ENCODE measurements at places on chromosomes 5 and 9.

GRCh38 chr5:94613583-94613982 lies 4.8 kb downstream of the KIAA0825 start:
- no peak for DNase-seq

- peak; percentile 58 for DNase-seq
Measured at GRCh38 chr5:151740336-151740942, 18.0 kb downstream of the ATOX1 start.

DNA sequence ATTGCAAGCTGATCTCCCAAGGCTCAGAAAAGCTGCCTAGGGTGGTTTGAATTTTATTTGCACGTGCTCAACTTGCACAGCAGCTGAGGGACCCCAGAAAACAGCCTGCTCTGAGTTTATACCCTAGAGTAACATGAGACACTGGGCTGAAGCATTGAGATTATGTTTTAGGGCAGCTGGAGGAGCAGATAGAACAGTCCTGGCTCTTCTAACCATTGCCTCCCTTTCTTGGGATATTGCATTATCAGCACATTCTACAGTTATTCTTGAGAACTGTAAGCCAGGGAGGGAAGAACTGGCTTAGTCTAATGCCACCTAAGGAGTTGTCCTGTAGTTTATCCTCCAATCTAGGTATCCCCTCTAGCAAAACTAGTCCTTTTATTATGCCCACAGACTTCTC lies 10.3 kb downstream of the SMC2 start:
- DNase-seq, result no peak

DNA sequence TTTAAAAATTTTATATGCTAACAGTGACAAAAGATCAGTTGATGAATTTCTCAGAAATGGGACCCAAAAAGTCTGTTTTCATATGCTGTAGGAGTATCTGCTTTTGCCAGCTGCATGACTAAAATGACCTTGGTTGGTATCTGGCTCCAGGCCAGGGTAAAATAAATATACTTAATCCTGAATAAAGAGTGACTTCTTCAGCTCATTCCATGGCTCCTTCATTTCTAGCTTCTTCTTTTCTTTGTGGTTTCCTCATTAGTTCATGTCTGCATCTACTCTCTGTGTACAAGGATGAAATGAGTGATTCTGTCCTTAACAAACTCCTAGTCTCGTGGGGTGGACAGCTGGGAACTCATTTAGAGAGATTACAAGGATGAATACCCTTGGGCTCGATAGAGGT lies 36.0 kb downstream of the RCL1 start:
- DNase-seq, result no peak

DNA sequence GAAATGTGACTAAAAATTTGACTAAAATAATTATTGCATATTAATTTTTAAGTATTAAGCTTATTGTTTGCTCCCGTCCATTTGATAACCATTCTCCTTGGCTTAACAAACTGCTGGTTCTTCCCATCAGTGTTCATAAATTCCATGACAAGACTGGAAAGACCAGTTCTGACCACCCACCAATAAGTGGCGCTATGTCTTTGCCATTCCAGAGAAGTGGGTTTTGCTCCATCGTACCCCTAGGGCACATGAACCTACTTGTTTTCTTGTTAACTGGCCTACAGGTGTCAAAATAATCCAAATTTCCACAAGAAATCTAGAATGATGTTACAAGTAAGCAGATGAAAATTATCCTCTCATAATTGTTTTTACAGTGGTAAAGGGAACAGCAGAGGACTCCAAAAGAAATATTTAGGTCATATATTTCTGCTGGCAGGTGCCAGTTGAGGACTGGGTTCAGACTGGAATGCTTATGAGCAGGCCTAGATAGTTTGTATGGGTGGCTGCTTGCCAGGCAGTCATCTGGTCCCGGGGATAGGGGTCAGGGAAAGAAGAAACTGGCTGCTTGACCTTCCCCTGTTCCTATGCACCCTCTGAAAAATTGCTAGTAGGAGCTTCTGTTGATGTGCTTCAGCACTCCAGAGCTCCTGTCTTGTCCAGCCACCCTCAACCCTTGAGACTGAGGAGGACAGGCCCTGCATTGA lies 283.1 kb upstream of the ADAMTSL1 start:
- no peak for DNase-seq

- DNase-seq, result no peak
Measured at GRCh38 chr5:123486951-123487655, 24.9 kb upstream of the CSNK1G3 start.

DNA sequence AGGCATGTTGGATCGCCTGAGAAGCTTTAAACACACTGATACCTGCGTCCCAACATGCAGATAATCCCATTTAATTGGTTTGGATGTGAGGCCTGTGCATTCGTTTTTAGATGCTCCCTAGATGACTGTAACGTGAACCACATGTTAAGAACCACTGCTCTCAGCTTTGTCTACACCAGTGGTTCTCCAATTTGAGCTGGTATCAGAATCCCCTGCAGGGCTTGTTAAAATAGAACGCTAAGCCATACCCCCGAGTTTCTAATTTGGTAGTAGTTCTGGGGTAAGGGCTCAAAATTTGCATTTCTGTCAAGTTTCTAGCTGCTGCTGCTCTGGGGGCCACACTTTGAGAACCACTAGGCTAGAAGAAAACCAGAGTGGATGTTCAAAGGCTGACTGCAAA lies 74.7 kb downstream of the S1PR3 start:
- no peak for DNase-seq

DNA sequence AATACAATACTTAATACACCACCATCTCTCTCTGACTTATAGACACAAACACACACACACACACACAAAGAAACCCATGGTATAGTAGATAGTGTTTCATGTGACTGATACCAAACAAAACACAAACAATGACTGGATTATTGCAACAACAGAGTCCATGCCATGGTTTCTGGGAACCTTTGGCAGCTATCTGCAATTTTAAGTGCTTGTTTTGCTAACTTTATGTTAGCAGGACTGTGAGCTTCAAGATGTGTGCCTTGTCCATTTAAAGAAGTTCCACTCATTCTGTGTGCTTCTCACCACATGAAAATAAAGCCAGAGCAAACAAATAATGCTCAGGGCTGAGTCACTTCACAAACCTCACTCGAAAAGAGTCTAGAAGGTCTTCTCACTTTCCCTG lies 15.1 kb upstream of the LURAP1L start:
- DNase-seq, result no peak

DNA sequence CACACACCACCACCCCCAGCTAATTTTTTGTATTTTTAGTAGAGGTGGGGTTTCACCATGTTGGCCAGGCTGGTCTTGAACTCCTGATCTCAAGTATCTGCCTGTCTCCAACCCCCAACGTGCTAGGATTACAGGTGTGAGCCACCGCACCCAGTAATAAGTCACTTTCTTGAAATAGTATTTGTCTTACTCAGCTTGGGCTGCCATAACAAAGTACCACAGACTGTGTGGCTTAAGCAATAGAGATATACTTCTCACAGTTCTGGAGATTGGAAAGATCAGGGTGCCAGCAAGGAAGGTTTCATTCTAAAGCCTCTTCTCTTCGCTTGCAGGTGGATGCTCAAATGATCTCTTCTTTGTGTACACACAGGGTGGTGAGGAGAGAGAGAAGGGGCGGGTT lies 99.8 kb downstream of the ARRDC3 start:
- DNase-seq, result no peak

GRCh38 chr9:107925749-107926297 lies 436.3 kb upstream of the KLF4 start:
- DNase-seq, result no peak

DNA sequence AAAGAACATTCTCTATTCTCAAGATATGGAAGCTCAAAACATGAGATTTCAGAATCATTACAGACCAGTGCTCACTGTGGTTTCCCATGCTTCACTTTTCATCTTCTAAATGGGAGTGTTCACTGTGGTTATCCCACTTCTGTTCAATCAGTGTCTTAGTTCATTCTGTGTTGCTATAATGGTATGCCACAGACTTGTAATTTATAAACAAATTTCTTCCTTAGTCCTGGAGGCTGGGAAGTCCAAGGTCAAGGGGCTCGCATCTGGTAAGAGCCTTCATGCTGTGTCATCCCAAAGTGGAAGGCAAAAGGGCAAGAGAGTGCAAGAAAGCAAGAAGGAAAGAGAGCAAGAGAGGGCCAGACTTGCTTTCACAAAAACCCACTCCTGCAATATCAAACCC lies 146.3 kb downstream of the TTC39B start:
- no peak for DNase-seq

- DNase-seq, result no peak
Measured at GRCh38 chr9:20215552-20215951, 406.7 kb downstream of the MLLT3 start.

- DNase-seq, result no peak
Measured at GRCh38 chr5:109003928-109004327, 256.2 kb downstream of the FER start.

DNA sequence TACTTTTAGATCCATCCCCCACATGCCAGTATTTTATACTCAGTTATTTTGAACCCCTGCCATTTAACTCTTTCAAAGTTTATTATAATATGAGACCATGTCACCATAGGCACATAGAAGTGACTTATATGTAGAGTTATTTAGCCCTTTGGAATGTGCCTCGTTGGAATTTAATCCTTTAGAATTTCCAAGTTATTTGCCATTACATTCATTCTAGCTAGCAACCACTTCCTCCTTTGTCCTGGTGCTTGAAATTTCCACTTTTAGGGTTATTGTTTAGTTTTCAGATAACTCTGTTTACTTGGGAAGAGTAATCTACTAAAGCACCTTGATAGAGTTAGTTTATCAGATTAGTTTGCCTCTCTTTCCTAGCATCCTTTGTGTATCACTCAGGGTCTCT lies 82.8 kb upstream of the TLE1 start:
- DNase-seq, result no peak

- no peak for DNase-seq
Measured at GRCh38 chr9:70053864-70054263, 10.2 kb downstream of the MAMDC2 start.

DNA sequence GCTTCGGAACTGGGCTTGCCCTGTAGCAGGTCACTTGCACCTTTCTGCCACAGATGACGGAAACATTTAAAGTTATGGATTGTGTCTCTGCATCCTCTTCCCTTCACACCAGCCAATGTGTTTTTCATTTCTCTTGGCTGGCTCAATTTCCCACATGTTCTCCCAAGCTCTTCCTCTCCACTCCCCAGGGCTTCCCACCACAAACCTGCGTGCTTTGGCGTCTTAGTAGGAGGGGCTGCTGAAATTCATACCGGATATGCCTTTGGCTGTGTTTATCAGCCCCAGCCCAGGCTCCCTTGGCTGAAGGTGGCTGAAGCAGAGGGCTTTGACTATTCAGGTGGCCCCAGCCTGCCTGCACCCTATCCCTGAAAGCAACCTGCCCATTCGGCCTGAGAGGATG lies 32.1 kb downstream of the ADRB2 start:
- DNase-seq, result no peak

- DNase-seq, result no peak
Measured at GRCh38 chr5:147393874-147394672, 115.8 kb downstream of the DPYSL3 start.

- no peak for DNase-seq
Measured at GRCh38 chr9:31005086-31005665, 1379.3 kb upstream of the ACO1 start.

- DNase-seq, result no peak
Measured at GRCh38 chr9:134214386-134214765, 50.0 kb upstream of the RNU6ATAC start.

DNA sequence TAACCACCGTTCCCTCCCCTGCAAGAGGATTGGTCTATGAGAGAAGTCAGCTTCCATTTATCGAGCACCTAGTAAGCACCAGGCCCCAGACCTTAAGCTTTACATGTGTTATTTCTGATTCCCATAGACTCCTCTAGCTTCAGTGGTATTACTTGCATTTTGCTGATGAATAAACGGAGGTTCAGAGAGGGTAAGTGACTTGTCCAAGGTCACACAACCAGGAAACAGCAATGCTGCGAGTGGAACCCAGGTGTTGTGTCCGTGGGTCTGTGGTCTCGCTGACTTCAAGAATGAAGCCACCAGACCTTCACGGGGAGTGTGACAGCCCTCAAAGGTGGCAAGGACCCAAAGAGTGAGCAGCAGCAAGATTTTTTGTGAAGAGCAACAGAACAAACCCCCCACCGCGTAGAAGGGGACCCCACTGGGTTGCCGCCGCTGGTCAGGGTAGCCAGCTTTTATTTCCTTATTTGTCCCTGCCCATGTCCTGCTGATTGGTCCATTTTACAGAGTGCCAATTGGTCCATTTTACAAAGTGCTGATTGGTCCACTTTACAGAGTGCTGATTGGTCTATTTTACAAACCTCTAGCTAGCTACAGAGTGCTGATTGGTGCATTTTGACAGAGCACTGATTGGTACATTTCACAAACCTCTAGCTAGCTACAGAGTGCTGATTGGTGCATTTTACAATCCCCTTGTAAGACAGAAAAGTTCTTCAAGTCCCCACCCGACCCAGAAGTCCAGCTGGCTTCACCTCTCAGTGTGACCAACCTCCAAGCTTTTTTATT lies 29.1 kb upstream of the KCNIP1 start:
- DNase-seq, result no peak

DNA sequence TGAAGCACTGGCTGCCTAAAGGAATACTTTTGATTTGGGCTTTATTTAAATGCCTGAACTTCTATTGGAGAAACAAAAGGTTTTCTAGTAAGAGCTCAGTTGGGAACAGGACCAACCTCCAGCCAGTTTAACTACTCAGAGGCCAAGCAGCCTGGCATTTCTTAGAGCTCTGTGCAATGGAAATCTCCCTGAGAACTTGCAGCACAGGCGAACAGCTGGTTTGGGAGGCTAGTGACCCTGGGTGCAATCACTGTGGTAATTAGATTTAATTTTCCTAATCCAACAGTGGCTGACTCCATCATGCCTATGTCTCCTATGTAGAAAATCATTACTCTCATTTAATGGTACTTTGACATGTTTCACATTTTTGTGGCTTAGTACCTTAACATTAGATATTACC lies 1.0 kb upstream of the CDH6 start:
- no peak for DNase-seq

DNA sequence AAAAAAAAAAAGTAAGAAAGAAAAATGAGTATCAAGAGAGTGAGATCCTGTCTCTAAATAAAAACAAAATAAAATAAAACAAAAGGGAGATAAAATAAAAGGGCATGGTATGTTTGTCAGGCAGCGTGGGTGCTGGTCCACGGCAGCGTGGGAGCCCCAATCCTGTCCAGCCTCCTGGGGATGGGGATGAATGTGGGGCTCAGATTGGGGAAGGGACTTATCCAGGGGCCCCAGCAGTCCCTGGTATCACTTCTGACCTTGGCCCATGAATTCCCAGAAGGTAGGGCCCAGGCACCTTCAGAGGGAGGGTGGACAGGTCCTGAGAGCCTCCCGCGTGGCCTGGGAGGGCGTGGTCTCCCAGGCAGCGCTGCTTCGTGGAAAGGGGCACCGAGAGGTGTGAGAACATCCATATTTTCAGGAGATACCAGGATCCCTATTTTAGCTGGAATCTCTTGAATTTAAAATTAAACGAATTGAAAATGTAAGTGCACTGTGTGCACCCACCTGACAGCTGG lies 71.2 kb downstream of the ZNF354C start:
- no peak for DNase-seq

- DNase-seq, result no peak
Measured at GRCh38 chr9:83449983-83450382, 88.2 kb downstream of the FRMD3 start.

GRCh38 chr9:25412646-25413045 lies 265.6 kb downstream of the TUSC1 start:
- DNase-seq, result no peak

All from SW 1271 (cell line).